ENCODE measurements at places on chromosomes 6 and 20.

GRCh38 chr20:51799401-51799860 lies 2.9 kb downstream of the SALL4 start:
- no peak for DNase-seq

DNA sequence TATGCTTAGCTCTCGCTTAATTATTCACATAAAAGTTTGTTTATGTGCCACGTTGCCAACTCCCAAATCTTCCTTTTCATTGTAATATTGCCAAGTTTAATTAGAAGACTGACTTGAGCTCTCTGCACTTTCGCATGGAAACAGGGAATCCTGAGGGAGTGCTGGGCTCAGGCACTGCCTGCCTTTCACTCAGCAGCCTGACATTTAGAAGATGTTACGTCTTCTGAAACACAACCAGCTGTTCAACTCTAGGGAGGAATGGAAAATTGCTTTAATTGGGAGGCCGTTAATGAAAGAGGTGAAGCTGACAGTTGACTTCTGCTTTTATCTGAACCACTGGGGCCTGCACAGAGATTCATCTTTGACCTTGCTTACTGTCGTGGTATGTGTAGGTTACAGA lies 77.4 kb upstream of the MTHFD1L start:
- DNase-seq, result no peak

DNA sequence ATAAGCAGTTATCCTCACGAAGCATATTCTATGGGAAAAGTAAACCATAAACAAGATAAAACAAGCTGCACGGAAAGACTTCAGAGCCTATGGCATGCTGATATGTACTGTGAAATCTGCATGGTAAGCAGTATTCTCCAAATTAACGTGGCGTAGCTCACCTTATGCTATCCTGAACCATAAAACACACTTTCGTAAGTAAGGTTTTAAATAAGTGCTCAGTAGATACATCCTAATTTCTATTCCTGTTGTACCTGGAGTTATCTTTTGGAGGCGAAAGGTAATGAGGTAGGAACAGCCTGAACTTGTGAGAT lies 208.7 kb downstream of the GMDS start:
- DNase-seq, result no peak

DNA sequence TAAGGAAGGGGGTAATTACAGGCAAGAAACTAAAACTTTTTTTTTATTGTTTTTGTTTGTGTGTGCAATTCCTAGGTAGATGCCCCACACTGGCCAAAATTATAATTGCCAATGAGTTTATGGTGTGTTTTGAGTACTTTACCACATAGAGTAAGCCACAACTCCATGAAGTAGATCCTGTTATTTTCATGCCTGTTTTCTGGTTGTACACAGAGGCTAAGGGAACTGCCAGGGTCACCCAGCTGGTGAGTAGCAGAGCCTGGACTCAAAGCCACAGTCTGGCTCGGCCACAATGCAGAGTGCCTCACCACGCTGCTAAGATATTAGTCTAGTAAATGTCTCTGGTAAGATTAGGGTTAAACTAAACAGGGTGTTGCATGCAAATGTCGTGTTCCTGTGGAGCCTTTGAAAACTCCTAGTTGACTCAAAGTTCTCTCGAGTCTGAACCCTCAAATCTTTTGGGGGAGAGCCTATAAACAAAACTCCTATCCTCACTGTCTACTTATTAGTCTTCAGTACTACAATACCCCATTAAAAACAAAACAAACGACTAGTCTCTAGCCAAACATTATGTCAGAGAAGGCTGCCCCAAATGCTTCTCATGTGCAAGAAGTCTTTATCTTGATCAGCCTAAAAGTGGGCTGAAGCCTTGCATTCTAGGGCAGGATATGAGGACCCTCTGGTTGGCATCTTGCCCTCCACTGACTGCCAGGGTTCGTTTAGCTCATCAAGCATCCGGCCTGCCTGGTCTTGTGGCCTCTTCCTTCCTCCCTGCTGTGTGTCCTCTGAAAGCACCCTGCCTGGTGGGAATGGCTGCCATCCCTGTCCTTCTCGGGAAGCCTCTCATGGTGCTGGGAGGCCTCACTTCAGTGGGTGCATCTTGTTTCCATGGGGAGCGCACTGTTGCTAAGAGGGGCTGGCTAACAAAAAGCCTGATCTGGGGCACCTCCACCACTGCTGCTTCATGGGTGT lies 4.2 kb downstream of the DUSP22 start:
- DNase-seq, result no peak

DNA sequence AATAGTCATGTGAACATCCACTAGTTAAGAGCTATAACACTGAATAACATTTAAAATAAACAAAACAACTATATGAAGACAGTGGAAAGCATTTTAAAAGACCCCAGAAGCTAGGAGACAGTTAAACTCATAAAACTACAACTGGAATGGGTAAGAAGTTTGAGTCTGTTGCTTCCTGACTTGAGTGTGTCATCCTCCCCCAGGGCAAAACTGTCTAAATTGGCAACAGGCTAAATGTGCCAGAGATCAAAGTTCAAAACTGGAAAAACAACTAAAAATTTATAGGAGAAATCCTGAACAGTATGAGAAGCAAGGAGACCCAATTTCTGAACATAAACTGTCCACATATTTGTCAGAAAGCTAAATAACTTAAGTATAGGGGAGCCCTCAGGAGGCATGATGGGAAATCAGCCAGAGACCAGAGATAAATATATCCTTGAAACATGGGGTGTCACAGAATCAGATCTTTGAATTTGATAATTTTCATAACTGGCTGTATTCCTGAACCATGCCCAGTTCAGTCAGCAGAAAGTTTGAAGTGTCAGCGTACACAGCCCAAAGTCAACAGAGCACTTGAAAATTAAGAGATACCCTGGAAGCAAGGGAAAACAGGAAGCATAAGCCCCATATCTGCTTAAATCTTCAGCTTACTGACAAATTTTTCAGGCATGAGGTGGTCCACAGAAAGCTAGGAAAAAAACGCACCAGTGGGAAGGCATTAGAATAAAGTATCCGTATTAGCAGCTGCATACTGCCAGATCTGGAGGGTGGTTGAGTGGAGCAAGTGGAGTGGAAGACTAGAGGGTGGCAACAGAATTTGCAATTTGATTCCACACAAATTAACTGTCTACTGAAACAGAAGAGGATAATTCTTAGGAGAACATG lies 516.1 kb upstream of the MAN1A1 start:
- no peak for DNase-seq

DNA sequence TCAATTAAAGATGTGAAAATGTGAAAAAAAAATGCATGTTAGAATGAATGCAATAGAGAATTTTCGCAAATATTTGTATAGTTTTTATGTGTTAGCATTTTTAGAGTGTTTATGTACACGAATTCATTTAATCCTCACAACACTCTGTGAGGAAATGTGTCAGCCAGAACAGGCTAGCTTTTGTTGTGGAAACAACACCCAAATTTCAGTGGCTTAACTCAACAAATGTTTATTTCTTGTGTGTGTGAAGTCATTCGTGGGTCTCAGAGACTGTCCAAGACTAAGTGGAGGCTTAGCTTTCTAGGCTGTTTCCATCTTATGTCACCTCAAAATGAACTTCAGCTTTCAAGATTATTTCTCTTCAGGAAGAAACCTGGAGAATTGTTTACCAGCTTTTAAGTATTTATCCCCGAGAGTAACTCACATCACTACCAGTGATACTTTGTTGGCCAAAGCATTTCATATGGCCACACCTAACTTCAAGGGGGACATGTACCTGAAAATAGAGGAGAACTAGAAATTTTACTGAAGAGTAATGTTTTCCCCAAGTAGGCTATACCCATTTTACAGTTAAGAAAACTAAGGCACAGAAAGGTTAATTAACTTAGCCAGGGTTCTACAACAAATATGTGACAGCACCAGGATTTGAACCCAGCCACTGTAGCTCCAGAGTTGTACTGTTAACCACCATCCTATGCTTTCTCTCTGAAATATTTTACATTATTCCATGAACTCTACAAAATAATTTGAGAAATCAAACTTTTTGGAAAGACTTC lies 306.1 kb downstream of the QKI start:
- DNase-seq, result no peak

DNA sequence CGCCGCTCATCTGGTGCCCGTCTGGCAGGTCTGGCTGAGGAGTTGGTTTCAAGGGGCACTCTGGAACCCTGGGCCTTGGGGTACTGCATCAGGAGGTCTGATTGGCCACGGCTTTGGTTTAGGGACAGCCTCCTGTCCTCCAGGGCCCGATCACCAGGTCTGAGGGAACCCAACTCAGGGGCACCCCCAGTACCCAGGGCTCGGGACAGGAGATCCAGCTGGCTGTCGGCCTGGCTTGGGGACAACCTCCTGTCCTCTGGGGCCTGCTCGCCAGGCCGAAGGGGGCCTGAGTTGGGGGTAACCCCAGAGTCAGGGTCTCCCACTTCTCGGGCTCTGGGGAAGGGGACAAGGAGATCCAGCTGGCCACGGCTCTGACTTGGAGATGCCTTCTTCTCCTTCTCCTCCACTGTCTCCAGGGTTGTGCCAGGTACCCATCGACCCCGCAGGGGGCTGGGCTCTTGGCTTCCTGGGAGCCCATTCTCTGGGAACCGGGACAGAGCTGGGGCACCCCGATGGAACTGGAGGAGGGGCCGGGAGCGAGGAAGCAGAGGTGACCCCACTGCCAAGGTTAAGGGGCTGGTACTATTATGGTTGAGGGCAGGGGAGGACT lies 2.4 kb upstream of the EIF6 start:
- DNase-seq, result no peak

- no peak for DNase-seq
Measured at GRCh38 chr6:19535351-19535750, 301.8 kb upstream of the ID4 start.

- no peak for DNase-seq
Measured at GRCh38 chr6:121522265-121522664, 86.8 kb downstream of the GJA1 start.

DNA sequence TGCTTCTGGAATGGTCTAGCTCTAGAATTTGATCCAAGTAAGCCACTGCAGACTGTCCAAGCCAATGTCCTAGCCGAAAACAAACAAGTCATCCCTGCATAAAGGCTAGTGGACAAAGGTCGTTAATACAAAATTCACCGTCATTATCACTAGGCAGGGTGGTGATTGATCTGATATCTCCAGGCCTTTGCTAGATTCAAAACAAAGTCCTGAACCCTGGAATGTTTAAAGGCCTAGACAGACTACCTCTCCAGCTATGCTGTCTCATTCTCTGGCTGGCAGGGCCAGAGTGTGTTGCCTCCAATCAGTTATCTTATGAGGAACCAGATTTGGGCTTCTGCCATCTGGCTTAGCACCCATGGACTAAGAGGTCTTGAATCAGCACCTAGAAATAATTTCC lies 38.3 kb downstream of the MAP7 start:
- DNase-seq, result no peak

DNA sequence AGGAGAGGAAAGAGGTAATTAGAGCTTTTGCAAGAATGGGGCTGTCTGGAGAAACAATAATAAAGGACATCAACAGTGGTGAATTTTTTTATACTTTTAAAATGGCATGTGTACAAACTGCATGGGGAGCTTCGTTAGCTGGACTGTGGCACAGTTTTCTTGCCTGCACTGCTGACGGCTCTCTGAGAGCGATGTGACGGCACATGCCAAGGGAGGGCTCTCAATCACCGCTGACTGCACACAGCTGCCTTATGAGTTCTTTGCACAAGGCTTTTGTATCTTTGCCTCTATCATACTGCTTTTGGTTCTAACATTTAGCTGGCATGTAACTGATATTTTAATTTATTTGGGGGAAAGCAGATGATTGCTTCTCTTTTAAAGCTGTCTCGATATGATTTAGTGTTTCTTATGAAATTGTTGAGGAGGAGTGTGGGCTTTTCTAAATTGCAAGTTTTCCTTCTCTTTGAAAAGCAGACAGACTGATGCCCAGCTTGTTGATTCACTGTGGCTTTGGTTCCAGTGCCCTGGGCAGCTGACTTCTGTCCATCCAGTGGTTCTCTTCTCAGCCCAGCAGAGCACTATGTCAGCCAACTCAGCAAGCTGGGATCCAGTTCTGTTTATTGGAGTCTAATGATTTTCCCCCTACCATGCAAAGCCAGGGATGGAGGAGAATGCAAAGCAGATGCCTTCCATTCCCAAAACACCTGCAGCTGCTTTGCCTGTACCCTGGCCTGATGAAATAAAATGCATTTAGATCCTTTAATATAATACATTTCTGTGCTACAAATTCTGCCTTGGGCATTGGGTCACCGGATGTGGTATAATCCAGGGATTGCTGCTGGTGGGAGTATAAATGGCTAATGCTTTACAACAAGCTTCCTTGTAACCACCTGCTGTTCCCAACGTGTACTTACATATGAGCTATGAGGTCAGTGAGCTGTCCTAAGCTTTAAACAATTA lies 323.9 kb downstream of the ZFAND3 start:
- DNase-seq, result no peak

GRCh38 chr20:891058-891705 lies 25.0 kb downstream of the ANGPT4 start:
- DNase-seq, result no peak

DNA sequence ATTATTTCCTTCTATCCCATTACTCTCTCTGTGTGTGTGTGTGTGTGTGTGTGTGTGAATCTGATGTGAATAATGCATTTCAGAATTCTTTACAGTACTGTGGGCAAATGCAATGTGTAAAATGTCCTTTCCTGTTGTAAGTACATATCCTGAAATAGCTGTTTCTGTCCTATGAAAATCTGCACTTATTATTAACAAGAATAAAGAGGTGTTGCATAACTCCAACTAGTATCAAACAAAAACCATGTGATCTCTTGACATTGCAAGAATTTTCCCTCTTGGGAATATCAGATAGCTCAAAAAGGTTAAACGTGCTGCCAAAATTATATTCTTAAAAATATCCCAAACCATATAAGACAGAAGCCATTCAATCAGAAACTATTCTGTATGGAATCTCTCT lies 52.0 kb downstream of the LGSN start:
- no peak for DNase-seq

DNA sequence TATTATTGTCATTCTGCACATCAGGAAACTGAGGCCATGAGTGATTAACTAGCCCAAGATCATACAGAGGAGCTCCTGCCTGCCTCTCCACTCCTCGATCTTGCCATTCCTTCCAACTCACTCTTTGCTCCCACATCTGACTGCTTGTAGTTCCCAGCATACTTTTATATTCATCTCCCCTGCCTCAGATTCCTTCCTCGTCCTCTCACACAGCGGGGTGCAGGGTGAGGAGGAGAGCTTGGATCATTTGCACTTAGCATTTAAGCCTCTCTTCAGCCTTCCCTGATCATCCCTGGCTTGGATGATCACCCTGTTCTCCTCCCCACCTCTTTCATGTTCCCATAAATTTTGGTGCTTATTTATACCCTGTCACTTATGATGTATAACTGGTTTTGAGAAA lies 515.1 kb upstream of the SOX4 start:
- DNase-seq, result no peak

DNA sequence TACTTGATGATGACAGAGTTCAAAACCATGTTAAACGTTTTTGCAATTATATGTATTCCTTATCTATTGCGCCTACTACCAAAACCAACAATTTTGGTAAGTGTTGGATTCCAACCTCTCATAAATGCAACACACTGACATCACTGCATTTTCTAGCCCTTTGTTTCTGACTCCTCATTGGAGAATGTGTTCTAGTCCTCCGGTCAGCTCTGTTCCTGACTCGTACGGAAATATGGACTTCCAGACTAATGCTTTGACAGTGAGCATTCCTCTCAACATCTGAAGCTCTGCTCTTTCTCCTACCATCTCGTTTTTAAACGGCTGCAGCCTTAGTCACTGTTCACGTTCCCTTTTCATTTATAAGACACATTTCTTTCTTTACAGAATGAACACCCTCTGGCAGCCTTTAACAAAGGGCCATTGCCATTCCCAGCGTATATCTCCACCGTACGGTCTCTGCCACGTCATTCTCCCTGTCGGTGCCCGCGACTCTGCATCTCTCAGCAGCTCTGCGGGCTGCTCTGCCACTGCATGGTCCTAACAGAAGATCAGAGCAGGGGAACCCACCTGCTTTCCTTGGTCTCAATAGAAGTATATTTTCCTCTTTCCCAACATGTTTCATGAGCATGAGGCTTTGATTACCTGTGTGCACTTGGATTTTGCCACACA lies 103.0 kb upstream of the SYNDIG1 start:
- no peak for DNase-seq

All from frontal cortex (tissue), 4 donors.